Stimulated activated CD4-positive, alpha-beta T cell treated with anti-CD3 and anti-CD28 coated beads, Interleukin-15, amount 100 ng/mL, for 24 hours (primary cell): ENCODE measurements at places on chromosomes 16 and 17.

DNA sequence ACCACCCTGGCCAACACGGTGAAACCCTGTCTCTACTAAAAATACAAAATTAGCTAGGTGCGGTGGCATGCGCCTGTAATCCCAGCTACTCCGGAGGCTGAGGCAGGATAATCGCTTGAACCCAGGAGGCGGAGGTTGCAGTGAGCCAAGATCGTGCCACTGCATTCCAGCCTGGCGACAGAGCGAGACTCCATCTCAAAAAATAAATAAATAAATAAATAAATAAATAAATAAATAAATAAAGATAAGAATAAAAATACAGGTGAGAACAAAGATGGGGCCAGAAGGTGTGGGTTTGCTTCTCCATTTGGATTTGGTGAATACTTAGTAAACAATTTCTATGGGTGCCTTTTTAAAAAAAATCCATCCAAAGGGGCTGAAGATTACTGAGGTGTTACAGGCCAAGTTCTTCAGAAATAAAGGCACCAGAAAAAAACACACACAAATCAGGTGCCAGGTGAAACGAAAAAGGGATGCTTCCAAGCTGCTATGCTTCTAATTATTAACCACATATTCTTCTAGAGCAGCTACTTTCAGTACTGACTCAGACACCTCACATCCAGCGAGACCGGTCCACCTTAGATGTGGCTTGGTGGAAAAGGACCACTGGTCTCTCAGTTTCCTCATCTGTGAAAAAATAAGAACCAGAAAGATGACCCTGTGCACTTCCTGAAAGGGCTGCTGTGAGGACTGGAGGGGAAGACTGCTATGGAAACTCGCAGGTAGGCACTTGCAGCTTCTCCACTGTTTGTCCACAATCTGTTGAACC lies 9.2 kb downstream of the GLYR1 start:
- no peak for DNase-seq

- DNase-seq: no peak
Observed at GRCh38 chr17:76363107-76363842, 9.6 kb upstream of the PRPSAP1 start.

DNA sequence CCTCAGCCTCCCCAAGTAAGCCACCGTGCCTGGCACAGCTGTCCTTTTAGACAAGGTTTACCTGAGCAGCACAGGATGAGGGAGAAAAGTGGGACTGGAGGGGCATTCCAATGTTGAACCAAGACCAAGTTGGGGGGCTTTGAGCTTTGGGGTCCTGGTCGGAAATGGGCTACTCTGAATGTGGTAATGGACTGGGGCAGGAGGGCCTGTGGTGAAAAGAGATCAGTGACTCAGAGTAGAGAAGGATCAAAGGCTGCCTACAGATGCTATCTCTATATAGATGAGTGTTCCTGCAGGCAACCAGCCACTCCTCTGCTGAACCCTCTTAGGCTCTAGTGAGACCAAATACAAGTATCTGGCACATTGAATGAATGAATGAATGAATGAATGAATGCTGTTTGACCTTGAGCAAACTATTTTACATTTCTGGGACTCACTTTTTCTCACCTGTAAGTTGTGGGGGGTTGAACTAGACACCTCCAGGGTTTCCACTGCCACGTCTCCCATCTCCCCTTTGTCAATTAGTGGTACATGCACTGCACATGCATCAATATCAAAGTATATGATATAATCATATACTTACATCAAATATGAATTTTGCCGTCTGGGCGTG lies 26.3 kb upstream of the ETV4 start:
- DNase-seq: no peak

DNA sequence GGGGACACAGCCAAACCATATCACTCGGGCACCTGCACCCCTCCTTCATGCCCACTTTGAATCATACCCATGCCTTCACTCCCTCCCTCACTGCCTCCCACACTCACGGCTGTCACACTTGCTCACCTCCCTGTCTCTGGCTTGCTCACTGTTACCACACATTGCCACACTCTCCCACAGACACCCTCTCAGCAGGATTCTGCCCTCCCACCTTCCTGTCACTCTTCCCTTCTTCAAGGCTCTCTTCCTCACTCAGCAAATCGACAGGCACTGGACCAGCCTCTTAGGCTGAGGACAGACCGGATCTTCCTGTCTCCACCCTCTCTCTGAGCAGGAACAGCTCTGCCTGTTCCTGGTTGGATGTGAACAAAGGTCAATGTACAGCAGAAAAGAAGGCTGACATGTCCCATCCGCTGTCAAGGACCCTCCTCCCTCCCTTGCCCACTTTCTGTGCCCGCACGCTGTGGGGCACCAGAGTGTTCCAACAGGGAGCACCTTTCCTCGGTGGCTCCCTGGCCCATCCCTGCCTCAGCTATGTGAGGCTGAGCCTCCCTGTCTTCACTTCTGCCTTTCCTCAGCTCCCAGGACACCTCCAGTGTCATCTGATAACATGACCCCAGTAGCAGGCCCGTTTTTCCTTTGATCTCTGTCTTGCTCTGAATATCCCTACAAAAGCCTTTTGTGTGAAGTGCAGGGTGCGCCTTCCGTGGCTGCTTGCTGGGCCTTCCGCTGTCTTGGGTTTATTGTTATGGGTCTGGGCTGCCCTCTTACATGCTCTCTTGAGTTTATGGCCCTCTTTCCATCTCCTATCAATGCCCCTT lies 47.0 kb downstream of the CCDC182 start:
- DNase-seq: peak; percentile 25

DNA sequence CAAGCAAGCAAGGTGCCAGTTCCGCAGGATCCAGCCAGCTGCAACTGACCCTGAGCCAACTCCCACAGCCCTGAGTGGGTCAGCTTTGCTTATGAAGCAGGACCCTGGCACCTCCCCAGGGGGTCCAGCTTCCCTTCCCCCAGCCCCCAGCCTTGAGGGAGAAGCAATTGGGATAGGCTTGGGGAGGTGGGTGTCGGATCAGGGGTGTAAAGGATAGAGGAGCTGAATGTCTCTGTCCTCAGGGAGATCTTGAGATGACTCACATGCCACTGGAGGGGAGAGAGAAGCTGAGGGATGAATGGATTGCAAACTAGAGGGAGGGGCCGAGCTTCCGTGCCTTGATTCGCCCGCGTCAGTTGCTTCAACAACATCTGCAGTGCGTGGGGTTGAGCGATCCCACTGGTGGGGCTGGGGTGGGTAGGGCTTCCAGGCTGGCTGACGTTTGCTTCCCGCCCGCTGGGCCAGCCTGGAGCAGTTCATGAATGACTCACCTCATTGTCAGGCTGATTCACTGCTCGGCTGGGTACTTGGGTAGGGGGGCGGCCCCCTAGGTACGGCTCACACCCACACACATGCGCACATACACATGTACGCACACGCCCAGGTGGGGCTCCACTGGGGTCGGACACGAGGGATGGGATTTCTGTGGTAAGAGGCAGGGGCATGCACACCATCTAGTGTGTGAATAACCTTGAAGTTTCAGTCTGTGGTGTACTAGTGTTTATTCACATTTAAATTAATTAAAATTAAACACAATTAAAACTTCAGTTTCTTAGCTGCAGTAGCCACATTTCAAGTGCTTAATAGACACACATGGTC lies 3.6 kb upstream of the HROB start:
- DNase-seq: peak; percentile 85

DNA sequence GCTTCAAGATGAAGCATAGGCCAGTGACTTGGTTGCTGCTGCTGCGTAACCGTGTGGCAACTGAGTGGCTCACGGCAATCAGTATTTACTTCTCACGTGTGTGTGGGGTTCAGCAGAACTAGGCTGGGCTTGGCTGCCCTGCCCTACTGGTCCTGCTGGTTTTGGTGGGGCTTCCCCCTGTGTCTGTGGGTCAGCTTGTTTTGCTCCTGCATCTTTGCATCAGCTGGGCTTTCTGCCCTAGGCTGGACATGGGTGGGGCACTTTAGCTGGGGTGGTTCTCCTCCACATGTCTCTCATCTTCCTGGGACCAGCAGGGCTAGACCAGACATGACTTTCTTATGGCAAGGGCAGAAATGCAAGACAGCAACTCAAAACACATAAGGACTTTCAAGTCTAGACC lies 550.5 kb downstream of the MAF start:
- DNase-seq: no peak

DNA sequence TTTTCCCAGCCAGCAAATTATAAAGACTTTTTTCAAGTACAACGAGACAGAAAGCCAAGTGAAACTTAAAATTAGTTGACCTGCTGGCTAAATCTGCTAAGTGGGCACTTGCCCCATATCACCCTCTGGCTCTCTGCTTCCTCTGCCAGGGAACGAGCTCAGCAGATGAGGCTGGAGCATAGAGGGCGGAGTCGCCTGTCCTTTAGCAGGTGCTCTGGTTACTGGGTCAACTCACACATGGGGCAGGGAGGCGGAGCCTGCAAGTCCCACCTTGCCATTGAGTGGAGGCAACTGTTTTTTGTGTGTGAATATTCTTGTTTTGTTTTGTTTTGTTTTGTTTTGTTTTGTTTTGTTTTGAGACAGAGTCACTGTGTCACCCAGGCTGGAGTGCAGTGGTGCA lies 62.5 kb downstream of the EMP2 start:
- DNase-seq: no peak

GRCh38 chr17:41190328-41190727 lies 641 bp downstream of the KRTAP9-1 start:
- DNase-seq: no peak

GRCh38 chr16:56916571-56917403 lies 15.2 kb upstream of the HERPUD1 start:
- DNase-seq: peak; percentile 34

GRCh38 chr16:75216127-75216526 lies 2.7 kb upstream of the CTRB1 start:
- no peak for DNase-seq

DNA sequence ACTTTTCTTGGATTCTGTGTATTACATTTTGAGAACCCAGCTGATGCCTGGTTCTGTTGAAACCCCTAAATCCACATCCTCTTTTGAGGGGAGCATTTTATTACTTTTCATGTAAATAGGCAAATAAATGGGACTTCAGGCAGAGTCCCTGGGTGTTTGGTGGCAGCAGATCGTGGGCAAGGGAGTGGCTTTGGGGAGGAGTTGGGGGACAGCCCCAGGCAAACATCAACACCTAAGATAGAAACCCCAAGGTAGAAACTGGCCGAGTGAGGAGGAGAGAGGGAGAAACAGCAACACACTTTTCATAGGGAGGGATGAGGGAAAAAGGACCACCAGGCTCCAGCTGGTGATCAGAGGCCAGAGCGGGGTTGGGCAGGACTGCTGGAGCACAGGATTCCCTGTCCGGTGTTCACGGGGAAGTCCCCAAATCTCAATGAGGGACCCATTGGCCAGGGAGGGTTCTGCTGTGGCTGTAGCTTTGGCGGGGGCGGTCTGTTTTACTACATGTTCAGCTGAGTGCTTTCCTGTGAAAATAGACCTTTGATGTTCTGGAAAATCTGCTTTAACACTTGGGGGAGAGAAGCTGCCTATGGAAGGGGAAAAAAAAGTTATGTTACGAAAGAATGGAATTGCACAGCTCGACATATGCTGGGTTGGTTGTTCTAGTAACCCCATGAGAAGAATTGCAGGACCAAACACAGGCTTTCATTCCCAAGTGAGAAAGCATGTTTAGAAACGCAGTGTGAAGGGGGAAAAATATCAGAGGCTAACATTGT lies 46.6 kb downstream of the MSI2 start:
- DNase-seq: no peak

DNA sequence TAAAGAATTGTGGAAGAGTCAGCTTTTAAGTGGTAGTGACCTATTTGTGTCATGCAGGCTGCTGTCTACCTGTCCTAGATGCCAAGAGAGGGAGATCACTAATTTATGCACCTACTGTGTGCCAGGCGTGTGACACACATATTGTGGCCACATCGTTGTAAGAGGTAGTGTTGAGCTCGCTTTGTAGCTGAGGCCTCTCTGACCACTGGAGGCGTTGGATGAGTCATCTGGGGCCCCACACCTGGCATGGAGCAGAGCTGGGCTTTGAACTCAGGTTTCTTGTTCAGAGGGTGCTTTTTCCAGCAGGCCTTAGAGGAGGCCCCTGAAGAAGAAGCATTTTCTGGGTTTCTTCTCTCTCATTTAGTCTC lies 52.3 kb upstream of the LGALS9 start:
- peak; percentile 79 for DNase-seq

GRCh38 chr16:53768593-53768992 lies 64.6 kb downstream of the FTO start:
- peak; percentile 4 for DNase-seq

- DNase-seq: no peak
Observed at GRCh38 chr17:44348234-44348987, 3.3 kb downstream of the GRN start.

DNA sequence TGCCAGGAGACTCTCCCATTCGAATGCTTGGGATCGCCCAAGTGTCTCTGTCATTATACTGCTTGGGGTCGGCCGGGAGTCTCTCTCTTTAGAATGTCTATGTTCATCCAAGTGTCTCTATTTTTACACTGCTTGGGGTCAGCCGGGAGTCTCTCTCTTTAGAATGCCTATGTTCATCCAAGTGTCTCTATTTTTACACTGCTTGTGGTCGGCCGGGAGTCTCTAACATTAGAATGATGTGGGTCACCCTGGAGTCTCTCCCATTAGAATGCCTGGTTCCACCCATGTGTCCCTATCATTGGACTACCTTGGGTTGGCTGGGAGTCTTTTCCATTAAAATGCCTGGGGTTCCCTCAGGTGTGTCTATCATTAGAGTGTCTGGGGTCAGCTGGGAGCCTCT lies 2230.4 kb downstream of the TP53TG3F start:
- no peak for DNase-seq

DNA sequence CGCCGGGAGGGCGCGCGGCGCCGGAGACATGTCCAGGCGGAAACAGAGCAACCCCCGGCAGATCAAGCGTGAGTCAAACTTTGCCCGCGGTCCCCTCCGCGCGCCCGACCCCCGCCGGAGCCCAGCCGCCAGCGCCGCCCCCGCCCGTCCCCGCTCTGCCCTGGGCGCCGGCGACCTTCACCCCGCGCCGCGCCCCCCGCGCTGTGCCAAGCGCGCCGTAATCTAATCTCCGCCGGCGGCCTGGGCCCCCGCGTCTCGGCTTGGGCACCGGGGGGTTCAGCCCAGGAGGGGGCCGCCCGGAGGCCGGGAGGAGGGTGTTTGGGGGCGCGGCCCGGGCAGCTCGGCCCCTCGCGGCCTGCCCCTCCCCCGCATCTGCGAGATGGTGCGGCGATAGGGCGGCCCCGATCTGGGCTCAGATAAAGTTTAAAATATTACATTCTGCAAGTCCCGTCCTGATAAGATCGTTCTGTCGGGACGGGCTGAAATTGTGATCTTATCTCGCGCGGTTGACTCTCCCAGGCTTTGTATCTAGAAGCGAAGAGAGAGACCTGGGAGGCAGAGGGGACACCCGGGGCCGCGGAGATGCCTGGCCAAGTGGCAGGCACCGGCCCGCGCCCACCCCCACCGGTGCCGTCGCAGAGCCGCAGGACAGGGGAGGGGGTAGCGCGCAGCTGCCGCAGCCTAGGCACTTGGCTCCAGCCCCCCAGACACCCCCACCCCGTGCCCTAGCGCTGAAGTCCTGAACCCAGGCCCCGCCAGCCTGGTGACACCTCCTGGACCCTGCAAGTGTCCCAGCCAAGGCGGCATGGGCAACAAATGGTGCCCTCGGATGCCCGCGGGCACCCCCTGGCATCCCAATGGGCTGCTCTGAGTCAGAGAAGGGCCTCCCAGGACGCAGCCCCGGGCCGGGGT lies 787 bp downstream of the ZFPM1 start:
- DNase-seq: peak; percentile 59

- no peak for DNase-seq
Observed at GRCh38 chr16:26365161-26365940, 673.6 kb downstream of the HS3ST4 start.

- no peak for DNase-seq
Observed at GRCh38 chr16:79419148-79419547, 181.4 kb downstream of the MAF start.
